ENCODE measurements at places on chromosomes 1 and 21.

GRCh38 chr1:17994046-17994445 is 113.6 kb upstream of the IGSF21 start:
- DNase-seq = no peak

DNA sequence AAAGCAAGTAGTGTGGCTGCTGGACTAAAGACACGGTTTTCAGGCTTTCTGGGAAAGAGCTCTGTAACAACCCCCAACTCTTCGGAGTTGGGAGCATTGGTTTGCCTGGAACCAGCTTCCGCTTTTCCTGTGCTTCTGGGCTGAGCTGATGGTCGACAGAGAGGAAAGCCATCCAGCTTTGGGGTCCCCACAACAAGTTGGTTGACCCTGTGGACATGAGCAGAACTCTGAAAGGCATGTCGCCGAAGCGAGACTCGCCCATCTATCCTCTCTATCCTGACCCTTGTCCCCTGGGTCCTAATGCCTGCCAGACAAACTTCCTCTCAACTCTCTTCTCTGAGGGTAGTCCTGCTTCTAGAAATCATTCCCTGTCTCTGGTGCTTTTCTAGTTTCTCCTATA is 31.9 kb upstream of the FCGR2A start:
- no peak for DNase-seq

- no peak for DNase-seq
These were observed at the start of gene SPATC1L for GRCh38 chr21:46183910-46184624. SPATC1L (minus strand) TSS chr21:46184459; CDS start chr21:46182816, 1,643 bp downstream.

GRCh38 chr21:23644768-23645167 is 1962.5 kb downstream of the MRPL39 start:
- no peak for DNase-seq

GRCh38 chr1:74908131-74908530 is 175.2 kb downstream of the TYW3 start:
- DNase-seq = no peak

DNA sequence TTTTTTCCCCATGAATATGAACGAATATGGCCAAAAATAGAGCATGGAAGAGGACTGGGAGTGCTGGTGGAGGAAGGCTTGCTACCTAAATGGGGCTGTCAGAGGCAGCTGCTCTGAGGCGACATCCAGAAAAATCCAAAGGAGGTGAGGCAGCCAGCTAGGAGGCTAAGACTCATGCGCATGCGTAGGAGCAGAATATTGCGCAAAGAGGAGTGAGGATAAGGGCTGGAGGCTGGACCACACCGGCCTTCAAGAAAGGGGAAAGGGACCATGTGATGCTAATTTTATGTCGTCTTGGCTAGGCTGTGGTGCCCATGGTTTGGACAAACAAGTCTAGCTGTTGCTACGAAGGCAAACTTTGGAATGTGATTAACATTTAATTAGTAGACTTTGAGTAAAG is 30.5 kb downstream of the HEYL start:
- DNase-seq = no peak

DNA sequence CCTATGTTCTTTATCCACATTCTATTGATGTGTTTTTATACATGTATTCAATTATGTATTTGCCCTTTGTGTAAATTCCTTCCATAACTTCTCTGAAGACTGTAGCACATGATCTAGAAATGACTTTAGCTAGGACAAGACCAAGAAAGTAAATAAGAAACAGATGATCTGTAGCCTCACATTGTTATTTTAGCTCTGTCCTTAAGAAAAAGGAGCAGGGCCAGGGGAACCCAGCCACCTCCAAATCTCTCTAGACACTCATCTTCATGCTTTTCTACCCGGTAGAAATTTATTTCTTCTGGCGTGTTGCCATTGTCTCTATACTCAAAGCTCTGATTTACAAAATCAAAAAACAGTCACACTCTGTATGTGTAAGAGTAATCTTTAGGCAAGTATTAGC is 27.1 kb downstream of the CDC7 start:
- no peak for DNase-seq

- DNase-seq = no peak
These were observed 34.3 kb upstream of the THEM4 start for GRCh38 chr1:151943591-151943990.

- no peak for DNase-seq
These were observed 36.0 kb downstream of the ATP1A1 start for GRCh38 chr1:116408803-116409720.

DNA sequence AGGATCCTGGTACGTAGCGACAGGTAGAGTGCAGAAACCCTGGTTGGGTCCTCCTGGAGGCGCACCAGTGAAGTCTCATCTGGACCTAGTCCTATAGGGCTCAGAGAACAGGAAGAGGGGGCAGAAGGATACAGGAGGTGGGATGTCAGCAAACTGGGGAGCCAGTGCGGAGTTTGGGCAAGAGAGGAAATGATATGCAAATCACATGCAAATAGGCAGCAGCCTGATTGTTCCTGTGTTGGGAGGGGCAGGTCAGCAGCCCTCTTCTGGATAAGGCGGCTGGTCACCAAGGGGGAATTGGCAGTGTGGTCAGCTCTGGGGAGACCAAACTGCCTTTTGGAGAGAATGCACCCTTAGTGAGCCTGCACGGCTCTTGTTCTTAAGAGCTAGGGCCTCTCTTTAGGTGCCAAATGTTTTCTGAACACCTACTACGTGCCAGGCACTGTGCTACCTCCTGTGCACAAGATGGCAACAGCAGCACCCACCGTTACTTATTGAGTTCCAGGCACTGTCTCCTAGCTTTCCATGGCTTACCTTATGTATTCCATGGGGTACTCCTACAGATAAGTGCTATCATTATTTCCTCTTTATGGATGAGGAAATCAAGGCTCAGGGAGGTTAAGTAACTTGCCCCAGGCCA is 18.1 kb upstream of the PADI3 start:
- DNase-seq = no peak

DNA sequence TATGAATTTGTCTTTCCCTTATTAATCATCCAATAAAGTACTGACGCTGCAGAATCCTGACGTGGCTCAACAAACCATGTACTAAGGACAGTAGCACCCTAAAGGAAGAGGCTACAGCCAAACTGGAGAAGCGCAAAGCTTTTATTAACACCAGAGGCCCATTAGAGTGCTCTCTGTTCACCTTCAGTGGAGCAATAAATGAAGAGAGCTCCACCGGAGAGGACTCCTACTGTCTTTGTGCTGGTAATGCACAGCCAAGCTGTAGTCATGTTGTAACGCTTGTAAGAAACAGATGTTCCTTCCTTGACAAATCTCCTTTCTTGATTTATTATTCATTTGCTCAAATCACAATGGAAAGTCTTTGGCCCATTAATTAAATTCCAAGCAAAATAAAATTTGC is 220.7 kb upstream of the RRP15 start:
- DNase-seq = no peak

DNA sequence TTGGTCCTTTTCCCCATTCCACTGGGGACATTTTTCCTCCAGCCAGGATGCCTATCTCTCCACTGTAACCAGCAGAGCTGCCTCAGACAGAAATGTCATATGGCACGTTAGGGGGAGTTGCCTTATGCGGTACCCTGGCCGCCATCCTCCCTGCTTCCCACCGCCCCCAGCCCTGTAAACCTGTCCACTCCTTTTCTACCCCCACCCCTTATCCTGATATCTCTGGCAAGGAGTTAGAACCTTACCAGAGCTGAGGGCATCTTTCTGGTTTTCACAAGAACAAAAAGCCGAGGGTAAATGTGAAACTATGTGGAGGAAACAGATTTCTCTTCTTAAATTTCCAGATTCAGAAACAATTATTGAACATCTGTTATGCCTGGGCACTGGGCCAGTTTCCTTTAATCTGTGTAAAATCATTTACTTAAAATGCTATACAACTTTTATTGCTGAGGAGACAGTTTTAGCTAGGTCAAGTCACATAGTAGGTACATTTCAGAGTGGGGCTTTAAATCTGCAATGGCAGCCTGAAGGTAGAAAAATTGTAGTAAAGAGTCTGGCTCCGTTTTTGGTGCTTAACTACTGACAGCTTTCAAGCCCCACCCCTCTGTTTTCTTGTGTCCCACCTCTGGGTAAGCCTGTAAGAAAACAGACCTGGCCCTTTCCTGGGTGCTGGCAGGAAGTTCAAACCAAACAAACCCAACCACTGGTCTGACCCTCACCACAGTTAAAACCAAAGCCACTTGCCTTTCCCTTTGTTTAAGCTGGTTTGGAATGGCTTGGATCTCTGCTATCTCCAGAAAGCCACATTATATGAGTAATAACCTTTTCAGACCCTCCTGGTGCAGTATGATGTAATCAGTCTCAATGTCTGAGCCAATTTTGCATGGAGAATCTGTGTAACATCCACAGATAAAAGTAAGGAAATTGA is 319.0 kb downstream of the HHAT start:
- no peak for DNase-seq

- no peak for DNase-seq
These were observed 41.0 kb downstream of the KCND3 start for GRCh38 chr1:111948209-111949171.

DNA sequence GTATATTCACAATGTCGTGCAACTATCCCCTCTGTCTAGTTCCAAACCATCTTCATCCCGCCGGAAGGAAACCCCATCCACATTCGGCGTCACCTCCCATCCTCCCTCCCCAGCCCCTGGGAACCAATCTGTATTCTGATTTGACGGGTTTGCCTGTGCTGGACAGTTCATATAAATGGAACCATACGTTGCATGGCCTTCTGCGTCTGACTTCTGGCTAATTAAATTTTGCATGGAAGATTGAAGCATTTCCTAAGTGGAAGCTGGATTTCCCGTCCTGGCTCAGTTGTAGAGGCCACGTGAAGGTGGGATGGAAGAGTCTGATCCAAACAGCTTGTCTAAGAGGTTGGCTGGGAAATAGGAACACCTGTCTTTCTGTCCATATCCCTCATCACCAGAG is 14.6 kb downstream of the SPSB1 start:
- DNase-seq = no peak

DNA sequence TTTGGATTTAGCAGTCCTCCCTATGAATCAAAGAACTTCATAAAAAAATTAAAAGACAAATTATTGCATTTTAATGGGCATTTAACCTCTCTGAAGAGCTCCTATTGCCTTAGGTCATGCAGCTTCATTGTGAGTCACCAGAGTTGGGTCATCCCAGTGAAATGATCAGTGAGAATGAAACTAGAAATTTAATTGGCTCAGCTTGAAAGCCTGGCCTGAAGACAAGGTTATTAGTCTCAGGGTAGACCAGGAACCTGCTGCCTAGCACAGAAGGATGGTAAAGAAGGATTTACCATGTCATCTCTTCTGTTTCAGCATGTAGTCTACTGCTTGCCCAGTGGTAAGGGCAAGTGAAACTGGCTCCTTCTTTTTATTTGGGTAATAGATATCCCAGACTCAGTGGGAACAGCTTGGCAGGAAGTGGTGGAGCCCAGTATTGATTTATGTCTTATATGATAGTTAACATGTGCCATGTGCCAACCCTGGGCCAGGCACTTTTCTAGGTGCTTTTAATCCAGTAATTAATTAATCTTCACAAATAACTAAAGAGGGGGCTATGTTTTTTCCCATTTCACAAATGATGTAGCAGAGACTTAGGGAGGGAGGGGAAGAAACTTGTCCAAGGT is 23.6 kb downstream of the LAMC2 start:
- peak; percentile 36 for DNase-seq

GRCh38 chr1:75438355-75438754 is 172.6 kb downstream of the SLC44A5 start:
- no peak for DNase-seq

DNA sequence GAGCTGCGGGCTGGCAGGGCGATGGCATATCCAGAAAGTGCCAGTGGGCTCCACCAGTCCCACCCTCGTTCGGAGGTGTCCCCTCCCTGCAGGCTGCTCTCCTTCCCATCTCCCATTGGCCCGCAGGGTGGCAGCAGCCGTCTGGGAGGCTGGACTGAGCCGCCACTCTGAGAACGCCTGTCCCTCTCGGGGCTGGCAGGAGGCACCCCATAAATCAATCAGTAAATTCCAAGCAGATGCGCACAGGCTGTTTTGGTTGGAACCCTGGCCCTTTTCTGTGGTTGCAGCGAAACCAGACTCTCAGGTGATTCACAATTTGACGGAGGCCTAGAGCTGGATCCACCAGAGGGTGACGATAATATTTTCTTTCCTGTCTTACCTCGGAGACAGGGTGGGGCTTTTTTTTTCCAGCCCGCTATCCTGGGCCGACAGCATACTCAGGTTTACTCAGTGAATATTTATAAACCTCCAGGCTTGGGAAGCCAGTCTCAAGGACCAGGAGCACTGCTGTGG is 99.7 kb downstream of the GLIS1 start:
- DNase-seq = no peak

- DNase-seq = no peak
These were observed 746 bp downstream of the MACF1 start for GRCh38 chr1:39205102-39205780.

- DNase-seq = no peak
These were observed 19.8 kb downstream of the KMO start for GRCh38 chr1:241551759-241552638.

DNA sequence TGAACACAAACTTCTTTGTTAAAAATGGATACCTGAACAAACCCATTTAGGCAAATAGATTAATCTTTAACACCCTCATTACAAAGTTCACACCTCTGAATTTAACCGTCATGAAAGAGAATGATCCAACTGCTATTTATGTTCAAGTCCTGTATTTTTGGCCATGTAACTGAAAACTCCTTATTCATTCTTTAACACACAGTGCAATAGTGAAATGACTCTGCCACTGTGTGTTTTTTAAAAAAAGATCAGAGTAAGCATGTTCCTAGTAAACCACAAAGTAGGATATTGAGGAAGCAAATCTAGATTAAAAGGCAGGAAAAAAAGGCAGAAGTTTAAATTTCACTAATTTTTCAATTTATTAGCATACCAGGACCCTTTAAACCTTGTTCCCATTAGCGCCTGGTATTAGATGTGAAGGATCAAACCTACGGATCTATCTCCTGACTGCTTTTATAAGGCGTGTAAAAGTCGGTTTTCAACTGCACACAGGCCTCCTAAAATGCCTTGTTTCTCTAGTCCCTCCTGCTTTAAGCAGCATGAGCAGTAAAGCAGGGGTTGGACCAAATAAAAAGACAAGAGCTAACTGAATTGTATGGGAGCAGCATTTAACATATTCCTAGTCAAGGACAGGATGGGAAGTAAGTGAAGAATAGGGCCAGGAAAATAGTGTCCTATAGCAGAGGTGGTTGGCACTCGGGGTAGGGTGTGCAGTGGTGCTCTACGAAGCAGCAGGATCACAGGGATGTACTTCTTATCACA is 33.4 kb downstream of the NUCKS1 start:
- no peak for DNase-seq

GRCh38 chr1:52531249-52531872 is 21.5 kb downstream of the TUT4 start:
- no peak for DNase-seq

GRCh38 chr1:27655151-27655937 is 16.6 kb downstream of the IFI6 start:
- DNase-seq = no peak

DNA sequence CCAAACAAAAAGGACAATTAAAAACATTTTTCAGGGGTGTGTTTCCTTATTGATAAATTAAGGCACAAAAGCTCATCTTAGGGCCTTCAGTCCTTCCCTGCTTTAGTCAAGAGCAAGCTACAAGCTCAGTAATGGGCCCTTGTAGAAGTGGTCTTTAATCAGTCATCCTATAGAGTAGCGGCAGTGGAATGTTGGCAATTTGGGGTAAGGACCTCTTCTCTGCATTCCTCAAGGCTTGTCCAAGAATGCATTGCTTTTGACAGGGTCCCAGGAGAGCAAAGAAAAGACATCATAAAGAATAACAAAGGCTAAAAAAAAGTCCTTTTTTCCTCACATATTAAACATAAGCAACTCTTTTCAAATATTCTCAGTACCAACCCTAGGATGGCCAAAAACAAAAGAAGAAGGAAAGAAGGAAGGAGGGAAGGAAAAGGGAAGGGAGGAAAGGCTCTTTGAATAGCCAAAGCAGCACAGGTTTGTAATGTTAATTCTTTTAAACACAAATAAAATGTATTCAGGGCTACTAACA is 27.3 kb upstream of the CAMK1G start:
- no peak for DNase-seq

Measured in AG09319 (cell line).